CD4-positive, alpha-beta T cell treated with Interleukin-15 for 4 hours (primary cell): ENCODE measurements at places on chromosomes 6 and 20.

DNA sequence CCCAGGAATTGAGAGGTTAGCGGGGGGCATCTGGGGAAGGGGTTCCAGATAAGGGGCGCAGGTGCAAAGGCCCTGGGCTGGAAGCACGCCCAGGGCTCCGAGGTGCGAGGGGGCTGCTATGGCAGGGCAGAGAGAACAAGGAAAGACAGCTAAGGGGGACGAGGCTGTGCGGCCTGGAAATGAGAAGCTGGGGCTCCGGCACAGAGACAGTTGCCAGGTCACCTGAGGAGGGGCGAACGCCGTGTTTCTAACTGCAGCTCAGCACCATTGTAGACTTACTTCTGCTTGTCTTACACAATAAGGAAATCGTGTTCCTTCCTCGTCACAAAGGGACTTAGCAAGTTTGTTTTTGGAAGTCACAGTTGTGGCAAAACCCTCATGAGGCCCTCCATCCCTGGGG, 68.9 kb upstream of the TBXT start:
- no peak for DNase-seq

DNA sequence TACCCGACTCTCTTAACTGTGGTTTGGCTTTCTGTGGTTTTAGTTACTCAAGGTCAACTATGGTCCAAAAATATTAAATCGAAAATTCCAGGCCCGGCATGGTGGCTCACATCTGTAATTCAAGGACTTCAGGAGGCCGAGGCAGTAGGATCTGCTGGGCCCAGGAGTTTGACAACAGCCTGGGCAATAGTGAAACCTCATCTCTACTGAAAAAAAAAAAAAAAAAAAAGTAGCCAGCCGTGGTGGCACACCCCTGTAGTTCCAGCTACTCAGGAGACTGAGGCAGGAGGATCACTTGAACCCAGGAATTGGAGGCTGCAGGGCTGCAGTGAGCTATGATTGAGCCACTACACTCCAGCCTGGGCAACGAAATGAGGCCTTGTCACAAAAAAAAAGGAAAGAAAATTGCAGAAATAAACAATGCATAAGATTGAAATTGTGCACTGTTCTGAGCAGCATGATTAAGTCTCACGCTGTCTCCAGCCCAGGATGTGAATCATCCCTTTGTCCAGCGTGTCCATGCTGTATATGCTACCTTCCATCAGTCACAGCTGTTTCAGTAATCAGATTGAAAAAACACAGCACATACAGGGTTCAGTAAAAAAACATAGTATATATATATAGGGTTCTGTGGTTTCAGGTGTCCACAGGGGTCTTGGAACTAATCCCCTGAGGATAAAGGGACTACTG, 40.7 kb downstream of the RGS17 start:
- no peak for DNase-seq

DNA sequence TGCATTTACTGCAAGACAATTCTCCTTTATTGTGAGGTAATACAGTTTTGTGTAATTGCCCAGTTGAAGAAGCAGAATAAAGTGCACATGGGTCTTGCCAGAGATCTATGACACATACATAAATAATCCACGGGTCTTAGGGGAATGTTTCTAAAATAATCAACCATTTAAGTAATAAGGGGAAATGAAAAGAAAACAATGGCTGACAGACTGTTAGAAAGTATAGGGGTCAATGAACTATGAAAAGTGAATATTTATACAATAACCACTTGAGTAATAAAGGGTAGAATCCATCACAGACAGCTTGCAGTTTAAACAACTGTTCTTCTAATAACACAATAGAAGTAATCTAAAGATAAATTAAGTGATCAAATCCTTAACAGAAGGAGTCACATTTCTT, 477.2 kb downstream of the EYS start:
- no peak for DNase-seq

- peak; percentile 74 for DNase-seq
Observed at GRCh38 chr6:144482142-144482541, 197.0 kb downstream of the UTRN start.

- no peak for DNase-seq
Observed at GRCh38 chr6:159249128-159249527, 79.9 kb downstream of the FNDC1 start.

- no peak for DNase-seq
Observed at GRCh38 chr20:20358801-20359200, 9.1 kb upstream of the INSM1 start.

DNA sequence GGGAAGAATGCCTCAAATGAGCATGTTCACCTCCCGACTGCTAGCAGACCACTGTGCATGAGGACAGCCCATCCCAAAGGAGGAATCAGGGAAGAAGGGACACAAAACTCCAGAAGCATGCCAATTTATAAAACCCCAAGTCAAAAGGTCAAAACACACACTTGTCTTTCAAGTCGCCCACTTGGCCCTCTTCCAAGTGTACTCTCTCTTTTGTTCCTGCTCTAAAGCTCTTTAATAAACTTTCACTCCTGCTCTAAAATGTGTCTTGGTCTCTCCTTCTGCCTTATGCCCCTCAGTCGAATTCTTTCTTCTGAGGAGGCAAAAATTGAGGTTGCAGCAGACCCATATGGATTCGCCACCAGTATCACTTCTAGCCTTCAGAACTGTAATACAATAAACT, 33.9 kb upstream of the TPBG start:
- DNase-seq, result no peak

- DNase-seq, result no peak
Observed at GRCh38 chr20:32965115-32965514, 39.1 kb downstream of the SUN5 start.

DNA sequence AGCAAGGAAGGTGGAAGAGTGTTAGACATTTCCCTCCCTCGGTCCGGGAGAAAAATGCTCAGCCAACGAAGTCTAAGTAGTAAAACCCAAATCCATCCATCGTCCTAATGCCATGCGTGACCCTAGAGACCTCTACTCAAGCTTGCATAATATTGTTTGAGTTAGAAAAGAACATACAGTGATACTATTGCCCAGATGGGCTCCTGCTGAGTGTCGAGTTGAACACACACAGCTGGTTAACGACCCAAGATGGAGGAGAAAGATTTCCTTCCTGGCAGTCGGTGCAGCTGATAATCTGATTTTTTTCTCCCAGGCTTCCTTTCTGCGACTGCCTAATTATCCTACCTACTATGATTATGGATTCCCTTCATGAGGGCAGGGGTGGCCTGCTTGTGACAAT, 164.4 kb upstream of the KCNG1 start:
- DNase-seq, result no peak

DNA sequence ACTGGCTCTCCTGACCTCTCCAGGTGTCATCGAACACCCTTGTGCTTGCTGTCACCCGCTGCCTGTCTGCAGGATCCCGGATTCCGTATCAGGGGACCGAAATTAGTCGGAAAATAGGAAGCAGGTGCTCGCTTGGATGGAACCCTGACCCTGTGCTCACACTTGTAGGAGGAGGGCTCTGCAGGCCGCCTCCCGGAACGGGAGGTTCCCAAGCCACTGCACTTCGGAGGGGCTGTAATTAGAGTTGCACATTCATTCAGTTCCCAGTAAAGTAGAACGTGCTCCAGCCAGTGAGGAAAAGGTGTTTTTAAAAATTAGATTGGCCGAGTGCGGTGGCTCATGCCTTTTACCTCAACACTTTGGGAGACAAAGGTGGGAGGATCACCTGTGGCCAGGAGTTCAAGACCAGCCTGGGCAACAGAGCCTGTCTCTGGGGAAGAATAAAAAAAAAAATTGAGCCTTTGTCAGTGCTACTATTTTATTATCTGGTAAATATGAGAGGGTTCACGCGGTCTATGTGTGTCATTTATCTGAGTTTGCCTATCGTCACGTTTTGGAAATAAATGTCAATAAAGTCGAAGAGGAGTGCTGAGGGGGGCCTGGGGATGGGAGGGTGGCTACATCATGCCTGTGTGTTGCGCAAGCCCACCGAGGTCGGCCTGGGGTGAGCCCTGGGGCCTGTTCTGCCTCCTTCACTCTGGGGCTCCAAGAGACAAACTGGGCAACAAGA, 1.5 kb upstream of the GMEB2 start:
- DNase-seq, result peak; percentile 66

DNA sequence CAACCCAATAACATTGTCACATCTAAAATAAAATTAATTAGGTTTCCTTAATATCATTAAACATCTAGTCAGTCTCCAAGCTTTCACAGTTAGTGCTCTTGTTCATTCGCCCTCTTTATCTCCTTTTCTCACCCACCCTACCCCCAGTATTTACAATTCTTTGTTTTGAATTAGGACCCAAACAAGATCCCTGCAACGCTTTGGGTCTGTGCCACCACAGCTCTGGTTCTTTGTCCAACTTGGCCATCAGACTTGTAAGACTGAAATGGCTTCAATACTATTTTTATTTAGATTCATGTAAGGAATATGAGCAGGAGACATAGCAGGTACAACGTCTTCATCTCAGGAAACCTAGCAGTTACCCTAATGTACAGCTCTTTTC, 276.5 kb downstream of the CDKAL1 start:
- DNase-seq, result no peak

DNA sequence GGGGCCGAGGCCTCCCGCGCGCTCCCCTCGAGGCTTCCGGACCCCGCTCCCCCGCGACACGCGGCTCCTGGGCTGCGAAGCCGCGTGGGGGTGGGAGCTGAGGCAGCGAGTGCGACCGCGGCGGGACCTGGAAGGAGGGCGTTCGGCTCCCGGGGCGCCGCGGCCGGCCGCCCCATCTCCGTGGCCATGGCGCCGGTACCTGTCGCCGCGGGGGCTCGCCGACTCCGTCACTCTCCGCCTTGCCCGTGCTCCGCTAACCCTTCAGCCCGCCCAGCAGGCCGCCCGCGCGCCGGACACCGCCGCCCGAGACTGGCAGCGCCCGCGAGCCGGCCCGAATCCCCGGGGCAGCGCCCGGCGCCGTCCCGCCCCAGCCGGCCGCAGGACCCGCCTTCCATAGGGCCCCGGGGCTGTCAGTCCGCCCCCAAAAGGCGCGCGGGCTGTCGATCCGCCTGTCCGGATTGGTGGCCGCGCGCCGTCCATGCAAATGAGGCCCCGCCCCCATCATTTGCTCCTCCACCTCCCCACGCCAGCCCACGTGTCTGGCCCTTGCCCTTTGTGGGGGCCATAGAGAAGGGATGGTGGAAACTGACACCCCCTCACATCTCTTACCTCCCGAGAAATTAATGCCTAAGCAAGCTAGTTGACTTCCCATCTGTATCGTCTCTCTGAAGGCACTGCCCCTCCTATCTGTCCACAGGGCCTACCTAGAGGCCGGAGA, at the start of gene FKBP5:
Gene FKBP5, minus strand, starts transcription at position 311 of the 718 bp plus-strand sequence. CDS start 46,091 bp downstream, outside the sequence.
- DNase-seq, result peak; percentile 84

DNA sequence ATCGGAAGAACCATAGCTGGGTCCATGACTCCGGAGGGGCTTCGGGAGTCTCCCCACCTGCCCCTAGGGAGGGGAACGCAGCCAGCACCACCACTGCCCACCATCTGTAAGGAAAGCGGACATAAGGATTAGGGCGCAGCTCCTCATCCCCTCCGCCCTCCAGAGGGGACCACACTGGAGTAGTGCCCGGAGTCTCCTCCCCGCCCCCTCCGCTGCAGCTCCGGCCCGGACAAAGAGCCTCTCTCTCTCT, 628 bp downstream of the SLC35B2 start:
- no peak for DNase-seq

DNA sequence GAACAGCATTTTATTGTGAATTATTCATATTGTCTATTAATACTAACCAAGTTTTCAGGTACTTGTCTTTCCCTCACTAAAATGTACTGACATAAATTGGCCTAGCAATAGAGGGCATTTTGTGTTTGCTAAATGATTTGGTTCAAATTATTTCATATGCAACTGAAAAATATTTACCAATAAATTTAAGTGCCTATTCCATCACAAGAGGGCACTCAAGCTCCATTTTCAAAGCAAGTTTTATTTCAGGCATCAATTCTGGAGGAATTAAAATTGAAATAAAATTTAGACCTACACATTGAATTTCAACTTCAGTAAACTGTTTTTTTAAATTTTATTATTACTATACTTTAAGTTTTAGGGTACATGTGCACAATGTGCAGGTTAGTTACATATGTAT, 114.3 kb upstream of the SYNCRIP start:
- no peak for DNase-seq

DNA sequence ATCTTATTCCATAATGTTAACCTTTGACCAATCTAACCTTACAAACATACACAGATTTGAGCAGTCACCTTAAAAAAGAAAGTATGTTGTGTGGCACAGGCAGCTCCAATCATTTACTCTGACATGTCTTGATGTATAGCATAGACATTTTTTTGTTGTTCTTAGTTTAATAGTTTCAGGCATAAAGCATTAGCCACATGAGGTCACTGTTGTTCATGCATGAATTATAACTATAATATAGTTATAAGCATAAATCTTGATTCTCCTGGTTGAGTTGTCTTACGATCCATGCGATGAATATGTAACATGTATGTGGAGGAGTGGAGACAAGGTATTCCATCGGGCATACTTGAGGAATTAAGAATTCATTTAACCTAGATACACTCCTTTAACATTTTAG, 26.1 kb upstream of the NKAIN2 start:
- no peak for DNase-seq

DNA sequence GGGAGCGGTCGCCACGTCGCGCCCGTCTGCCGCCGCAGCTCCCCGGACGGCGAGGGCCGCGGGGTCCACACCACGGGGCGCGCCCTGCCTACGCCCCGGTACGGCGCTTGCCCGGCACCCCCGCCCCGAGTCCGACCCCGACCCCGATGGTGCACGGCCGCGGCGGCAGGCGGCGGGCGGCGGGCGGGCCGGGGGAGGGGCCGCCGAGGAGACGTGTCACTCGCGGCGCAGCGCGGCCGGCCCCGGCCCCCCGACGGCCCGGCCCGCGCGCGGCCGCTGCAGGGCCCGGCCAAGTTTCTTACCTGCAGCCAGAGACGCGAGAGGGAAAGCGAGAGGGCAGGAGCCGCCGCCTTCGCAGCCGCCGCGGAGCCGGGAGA, 328 bp downstream of the RRBP1 start:
- no peak for DNase-seq

DNA sequence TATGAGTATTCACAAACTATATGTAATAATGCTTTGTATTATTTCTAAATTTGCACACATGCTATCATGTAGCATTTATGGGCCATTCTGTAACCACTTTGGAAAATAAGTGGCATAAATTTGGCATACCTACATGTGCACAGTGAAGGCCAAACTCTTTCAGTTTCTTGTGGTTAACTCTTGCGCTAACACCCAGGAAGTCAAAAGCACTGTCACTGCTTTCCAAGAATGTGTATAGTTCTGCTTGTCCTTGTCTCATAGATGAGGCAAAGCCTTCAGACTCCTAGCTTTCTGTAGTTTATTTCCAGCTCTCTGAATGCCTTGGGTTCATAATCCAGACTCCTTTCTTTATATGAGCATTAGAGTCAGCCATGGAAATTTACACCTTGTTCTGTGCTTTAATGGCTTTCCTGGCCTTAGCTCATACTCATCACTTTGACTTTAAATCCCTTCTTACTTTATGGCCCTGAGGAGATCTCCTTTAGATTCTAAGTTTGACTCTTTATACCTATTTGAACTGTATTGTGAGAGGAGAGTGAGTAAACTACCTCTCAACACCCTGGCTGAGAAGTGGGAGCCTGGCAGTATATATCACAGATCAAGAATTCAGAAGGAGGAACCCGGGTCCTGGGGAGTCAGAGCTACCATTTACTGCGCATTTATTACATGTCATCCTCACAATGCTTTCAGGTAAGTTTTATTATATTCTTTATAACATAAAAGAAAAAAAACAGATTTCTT, 949 bp upstream of the SLC17A3 start:
- DNase-seq, result peak; percentile 37
